ENCODE measurements at places on chromosomes 7 and 10.

DNA sequence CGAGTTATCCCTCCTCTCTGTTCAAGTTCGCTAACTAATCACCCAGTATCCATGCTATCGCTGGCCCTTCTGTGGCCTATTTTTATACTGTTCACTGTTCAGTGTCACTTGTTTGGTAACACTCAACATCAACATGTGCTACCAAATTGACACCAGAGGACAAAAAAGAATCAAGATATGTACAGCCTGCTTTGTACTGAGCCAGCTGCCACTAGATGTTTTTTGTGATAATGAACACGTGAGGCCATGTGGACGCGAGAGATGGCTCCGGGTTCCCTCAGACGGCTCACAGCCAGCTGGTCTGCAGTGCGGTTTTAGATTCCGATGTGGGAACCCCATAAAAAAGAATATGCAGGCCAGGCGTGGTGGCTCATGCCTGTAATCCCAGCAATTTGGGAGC lies 21.2 kb downstream of the CAV1 start:
- DNase-seq, result no peak

- DNase-seq, result no peak
Measured at GRCh38 chr7:152073352-152073751, 47.9 kb downstream of the GALNT11 start.

DNA sequence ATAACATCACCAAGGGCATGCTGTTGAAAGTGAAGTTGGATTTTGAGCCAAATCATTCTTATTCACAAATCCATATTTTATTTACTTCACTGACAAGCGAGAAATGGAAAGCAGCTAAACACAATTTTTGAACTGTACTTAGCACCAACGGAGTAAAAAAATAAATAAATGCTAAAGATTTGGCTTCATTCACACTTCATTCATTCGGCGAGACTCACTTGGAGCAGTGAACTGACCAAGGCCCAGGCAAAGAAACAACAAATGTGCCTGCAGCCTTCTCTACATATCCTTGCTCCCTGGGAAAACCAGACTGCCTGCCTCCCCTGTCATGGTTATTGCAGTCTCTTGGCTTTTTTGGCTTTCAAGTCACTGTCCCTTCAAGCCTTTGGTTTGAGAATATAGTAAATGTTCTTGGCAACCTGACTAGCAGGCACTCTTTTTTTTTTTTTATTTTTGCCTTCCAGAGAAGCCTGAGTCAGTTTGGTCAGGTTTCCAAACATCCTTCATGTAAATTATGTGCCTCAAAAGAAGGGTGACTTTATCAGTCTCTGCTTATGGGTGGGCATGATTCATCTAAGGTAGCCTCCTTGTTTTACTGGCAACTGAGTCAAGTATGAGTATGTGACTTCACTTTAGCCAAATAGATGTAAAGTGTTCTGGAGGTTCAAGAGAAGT lies 177.6 kb upstream of the MEOX2 start:
- DNase-seq, result no peak

- DNase-seq, result no peak
Measured at GRCh38 chr10:47349516-47349915, 1.4 kb downstream of the RBP3 start.

GRCh38 chr7:124403587-124403986 lies 362.0 kb downstream of the GPR37 start:
- DNase-seq, result no peak
